ENCODE measurements at places on chromosomes 2 and 18.

DNA sequence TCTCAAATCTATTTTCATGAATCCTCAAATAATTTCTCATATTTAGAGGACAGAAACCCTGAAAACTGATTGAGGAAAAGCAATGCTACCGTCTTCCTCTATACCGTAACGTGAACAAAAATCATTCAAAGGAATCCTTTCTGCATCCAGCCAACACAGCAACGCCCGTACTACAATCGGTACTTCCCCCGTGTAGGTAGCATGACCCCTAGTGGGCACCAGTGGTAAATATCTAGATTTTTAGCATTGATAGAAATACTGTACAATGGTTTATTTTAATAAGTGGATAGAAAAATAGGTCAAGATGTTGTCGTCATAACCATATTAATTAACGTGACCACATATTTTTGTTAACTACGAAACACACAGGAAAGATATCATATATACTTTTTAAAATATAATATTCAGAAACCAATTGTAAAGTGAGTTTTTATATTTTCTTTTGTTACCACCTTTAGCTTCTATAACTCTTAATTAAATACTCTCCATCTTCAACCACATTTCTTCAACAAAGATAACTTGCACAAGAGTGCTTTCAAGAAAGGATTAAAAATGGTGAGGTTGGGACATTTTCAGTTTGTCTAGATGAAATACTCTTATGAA lies 194.1 kb downstream of the SS18 start:
- no peaks in the 10 kb centered on the region for H3K36me3 ChIP-seq
- no peak for DNase-seq
- no peaks in the 10 kb centered on the region for H3K4me1 ChIP-seq
- H3K27ac ChIP-seq = no peak overlapping the region
- H3K4me3 ChIP-seq = no peak overlapping the region
- H3K27me3 ChIP-seq = no peaks in the 10 kb centered on the region

GRCh38 chr2:205764270-205764746 lies 82.0 kb downstream of the NRP2 start:
- H3K4me3 ChIP-seq = no peak overlapping the region
- peaks cover 3% of the 10 kb centered on the region for H3K4me1 ChIP-seq
- H3K27ac ChIP-seq = no peak overlapping the region
- DNase-seq = no peak

- no peaks in the 10 kb centered on the region for H3K36me3 ChIP-seq
- H3K27ac ChIP-seq = no peak overlapping the region
Measured at GRCh38 chr2:222269132-222269531, 29.7 kb downstream of the PAX3 start.

DNA sequence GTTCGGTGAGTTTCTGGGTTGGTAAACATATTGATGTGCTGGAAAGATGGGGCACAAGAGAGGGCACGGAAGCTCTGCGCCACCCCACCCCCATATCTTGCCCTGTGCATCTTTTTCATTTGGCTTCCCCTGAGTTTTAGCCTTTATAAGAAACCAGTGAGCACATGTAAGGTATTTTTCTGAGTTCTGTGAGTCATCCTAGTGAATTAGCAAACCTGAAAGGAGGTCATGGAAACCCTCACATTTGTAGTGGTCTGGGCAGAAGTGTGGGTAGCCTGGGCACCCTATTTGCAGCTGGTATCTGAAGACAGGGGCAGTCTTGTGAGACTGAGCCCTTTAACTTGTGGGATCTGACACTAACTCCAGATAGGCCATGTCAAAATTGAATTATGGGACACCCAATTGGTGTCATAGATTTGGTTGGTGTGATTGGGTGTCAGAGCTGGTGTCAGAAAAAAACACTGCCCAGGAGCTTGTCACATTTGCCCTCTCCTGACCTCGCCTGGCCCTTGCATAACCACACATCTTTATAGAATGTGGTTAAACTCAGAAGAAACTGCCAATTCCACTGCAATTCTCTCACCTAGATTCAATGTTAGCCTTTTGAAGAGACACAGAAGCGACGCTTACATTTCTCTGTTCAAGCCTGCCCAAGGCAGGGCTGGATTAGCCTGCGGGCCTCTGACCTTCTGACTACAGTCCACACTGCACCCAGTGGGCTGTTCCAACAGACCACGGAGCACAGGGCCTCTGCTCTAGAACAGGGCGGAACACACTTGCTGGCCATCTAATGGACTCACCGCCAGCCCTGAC lies 12.0 kb upstream of the GALM start:
- H3K4me3 ChIP-seq = no peak overlapping the region
- peaks cover 2% of the 10 kb centered on the region for H3K4me1 ChIP-seq
- no peak overlapping the region for H3K27ac ChIP-seq
- no peaks in the 10 kb centered on the region for H3K36me3 ChIP-seq
- peak; percentile 54 for DNase-seq
- H3K27me3 ChIP-seq = no peaks in the 10 kb centered on the region

- no peaks in the 10 kb centered on the region for H3K36me3 ChIP-seq
- DNase-seq = no peak
- H3K27me3 ChIP-seq = no peaks in the 10 kb centered on the region
- H3K4me3 ChIP-seq = no peak overlapping the region
Measured at GRCh38 chr2:182870227-182870626, 3.8 kb upstream of the FRZB start.

- no peak for DNase-seq
- no peaks in the 10 kb centered on the region for H3K27me3 ChIP-seq
- H3K27ac ChIP-seq = no peak overlapping the region
- no peaks in the 10 kb centered on the region for H3K4me1 ChIP-seq
Measured at GRCh38 chr18:54284535-54284934, 15.2 kb downstream of the POLI start.

DNA sequence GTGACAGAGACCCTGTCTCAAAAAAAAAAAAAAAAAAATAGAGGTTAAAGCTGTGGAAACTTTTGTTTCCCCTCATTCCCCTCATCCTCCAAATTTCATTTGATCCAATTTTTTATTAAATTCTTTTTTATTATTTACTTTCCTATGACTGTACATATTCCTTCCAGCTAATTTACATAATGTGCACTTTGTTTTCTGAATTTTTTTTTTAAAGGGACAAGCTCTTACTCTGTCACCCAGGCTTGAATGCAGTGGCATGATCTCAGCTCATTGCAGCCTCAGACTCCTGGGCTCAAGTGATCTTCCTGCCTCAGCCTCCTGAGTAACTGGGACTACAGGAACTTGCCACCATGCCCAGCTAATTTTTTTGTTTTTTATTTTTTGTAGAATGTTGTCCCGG lies 10.3 kb downstream of the ANKAR start:
- no peak overlapping the region for H3K4me3 ChIP-seq
- DNase-seq = no peak
- H3K27me3 ChIP-seq = no peaks in the 10 kb centered on the region
- H3K36me3 ChIP-seq = no peaks in the 10 kb centered on the region

DNA sequence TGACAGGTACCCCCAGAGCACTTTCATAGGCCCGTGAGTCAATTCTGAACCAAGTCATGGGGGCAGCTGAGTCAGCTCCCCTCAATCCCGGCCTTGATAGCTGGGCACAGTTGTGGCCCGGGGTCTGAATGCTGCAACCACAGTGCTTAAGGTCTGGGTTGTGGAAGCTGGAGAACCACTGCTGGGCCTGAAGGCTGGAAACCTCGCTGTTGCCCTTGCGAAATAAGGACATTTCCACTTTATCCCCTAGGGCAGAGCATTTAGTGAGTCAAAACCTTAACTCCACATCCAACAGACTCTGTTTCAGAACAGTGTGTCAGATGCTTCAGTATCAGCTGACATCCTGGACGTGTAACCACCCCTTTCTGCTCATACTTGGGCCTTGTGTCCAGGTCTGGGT lies 58.6 kb downstream of the SP110 start:
- no peaks in the 10 kb centered on the region for H3K27me3 ChIP-seq
- H3K4me1 ChIP-seq = no peaks in the 10 kb centered on the region
- H3K36me3 ChIP-seq = no peaks in the 10 kb centered on the region
- no peak overlapping the region for H3K27ac ChIP-seq
- no peak for DNase-seq

DNA sequence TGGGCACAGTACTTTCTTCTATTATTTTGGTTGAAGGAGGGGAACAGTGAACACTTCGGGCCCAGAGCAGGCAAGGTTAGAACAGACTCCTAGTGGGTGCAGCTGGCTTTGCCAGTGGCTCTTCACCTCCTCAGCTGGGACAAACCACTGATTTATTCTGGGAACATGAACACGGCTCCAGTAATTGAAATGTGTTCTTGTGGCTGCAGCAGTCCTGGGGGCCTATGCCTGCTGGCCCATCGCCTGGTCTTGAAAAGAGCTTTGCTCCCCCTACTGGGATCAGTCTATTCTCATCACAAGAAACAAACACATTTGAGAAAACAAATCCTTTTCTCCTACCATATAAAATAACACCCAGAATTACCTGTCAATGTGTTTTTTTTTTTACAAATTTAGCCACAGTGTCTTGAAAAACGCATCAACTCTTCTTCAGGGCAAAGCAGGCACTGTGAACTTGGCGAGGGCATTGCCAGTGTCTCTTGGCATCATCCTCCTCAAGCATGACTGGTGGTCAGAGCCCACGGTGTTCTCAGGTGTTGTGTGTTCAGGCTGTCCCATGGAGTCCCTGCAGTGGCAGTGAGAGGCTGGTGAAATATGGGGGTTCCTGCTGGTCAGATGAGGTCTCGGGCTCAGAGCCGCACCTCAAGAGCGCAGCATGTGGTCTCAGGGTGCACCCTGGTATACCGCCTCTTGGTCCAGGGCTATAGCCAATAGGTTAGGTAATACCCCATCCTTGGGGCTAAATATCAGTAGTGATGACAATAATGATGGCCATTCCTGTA lies 51.3 kb downstream of the RNF144A start:
- no peaks in the 10 kb centered on the region for H3K27me3 ChIP-seq
- H3K4me3 ChIP-seq = no peak overlapping the region
- H3K27ac ChIP-seq = no peak overlapping the region
- no peak for DNase-seq
- H3K36me3 ChIP-seq = peaks cover 4% of the 10 kb centered on the region

DNA sequence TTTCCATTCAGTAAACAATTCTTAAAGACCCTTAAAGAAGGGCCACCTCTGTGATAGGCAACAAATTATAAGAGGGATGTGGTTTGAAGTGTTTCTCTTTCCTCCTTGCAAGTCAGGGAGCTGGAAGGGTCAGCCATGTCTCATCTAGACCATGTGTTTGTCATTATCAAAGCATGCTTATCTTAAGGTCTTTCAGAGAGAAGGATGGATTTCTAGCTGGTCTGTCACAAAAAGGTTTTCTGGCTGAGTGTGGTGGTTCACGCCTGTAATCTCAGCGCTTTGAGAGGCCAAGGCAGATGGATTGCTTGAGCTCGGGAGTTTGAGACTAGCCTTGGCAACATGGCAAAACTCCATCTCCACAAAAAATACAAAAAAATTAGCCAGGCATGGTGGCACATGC lies 59.2 kb upstream of the PEX13 start:
- no peaks in the 10 kb centered on the region for H3K27me3 ChIP-seq
- H3K36me3 ChIP-seq = peaks cover 7% of the 10 kb centered on the region
- no peak overlapping the region for H3K4me3 ChIP-seq
- H3K27ac ChIP-seq = no peak overlapping the region

- H3K4me1 ChIP-seq = no peaks in the 10 kb centered on the region
- H3K27me3 ChIP-seq = no peaks in the 10 kb centered on the region
- peak; percentile 40 for DNase-seq
- H3K36me3 ChIP-seq = no peaks in the 10 kb centered on the region
- H3K4me3 ChIP-seq = no peak overlapping the region
Measured at GRCh38 chr2:241981076-241981700, 111.7 kb downstream of the RTP5 start.

- no peak for DNase-seq
- H3K36me3 ChIP-seq = no peaks in the 10 kb centered on the region
Measured at GRCh38 chr18:27825689-27826088, 351.2 kb downstream of the CDH2 start.

- no peaks in the 10 kb centered on the region for H3K27me3 ChIP-seq
- peaks cover 17% of the 10 kb centered on the region for H3K4me1 ChIP-seq
- no peak overlapping the region for H3K4me3 ChIP-seq
- H3K27ac ChIP-seq = peak overlapping the region; percentile 31
- H3K36me3 ChIP-seq = no peaks in the 10 kb centered on the region
Measured at GRCh38 chr2:145000376-145000775, 480.5 kb upstream of the ZEB2 start.

DNA sequence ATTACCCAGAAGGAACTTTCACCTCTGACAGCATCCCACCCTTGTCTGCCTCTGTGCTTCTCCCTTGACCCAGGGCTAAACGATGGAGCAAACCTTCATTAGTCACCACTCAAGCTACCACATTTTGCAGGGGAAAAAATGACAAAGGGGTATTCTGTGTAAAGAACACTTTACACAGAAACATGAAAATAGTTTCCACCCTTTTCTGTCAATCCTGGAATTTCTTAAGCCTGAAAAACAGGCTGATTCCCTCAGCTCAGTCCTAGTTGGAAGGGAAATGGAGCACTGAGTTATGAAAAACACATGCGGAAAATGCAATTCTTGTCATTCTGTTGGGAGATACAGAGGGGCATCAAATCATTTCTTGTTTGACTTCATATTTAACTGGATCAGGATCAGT lies 175.0 kb upstream of the HNRNPA3 start:
- H3K27me3 ChIP-seq = no peaks in the 10 kb centered on the region
- no peak overlapping the region for H3K4me3 ChIP-seq
- no peaks in the 10 kb centered on the region for H3K4me1 ChIP-seq
- no peaks in the 10 kb centered on the region for H3K36me3 ChIP-seq
- H3K27ac ChIP-seq = no peak overlapping the region

DNA sequence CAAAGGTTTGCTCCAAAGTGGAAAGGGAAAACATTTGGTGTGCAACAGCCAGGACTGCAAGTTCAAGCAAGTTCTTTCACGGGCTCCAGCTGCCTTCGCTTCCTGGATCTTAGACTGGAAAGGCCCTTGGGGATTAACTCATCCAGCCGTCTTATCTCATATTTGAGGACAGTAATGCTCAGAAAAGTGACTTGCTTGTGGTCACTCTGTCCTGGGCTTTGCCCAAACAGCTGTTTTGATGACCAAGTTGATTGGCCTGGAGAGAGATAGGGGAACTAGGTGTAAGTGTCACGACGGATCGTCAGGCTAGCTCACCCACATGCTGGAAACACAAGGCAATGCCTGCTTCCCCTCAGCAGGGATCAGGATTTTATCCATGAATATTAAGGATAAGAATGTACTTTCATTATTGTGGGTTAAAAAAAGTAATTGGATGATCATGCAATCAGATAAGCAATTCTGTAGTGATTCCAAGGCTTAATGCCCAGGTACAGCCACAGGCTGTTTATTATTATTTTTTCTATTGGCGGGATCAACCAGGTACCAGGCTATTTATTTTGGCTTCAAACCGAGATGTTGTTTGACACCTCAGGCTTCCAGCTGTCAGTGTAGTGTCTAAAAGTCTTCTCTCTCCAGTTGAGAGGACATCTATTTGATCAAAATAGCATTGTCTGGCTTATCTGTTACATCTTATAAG lies 162.5 kb upstream of the EPAS1 start:
- H3K4me1 ChIP-seq = peaks cover 9% of the 10 kb centered on the region
- no peaks in the 10 kb centered on the region for H3K27me3 ChIP-seq
- H3K36me3 ChIP-seq = no peaks in the 10 kb centered on the region
- no peak for DNase-seq
- H3K4me3 ChIP-seq = no peak overlapping the region

- H3K27ac ChIP-seq = no peak overlapping the region
- H3K27me3 ChIP-seq = no peaks in the 10 kb centered on the region
- no peaks in the 10 kb centered on the region for H3K4me1 ChIP-seq
- DNase-seq = no peak
Measured at GRCh38 chr2:149261692-149262091, 68.7 kb upstream of the LYPD6 start.

All from ascending aorta (tissue), 2 donors.